Stimulated activated CD8-positive, alpha-beta memory T cell treated with anti-CD3 and anti-CD28 coated beads, Interleukin-15, amount 100 ng/mL, for 48 hours (primary cell): ENCODE measurements at places on chromosomes 2 and 18.

- no peak for DNase-seq
Measured at GRCh38 chr2:227308784-227309183, 16.3 kb upstream of the MFF start.

- no peak for DNase-seq
Measured at GRCh38 chr2:176917-177316, 86.9 kb downstream of the SH3YL1 start.

- DNase-seq = peak; percentile 20
Measured at GRCh38 chr18:74496508-74497323, 553 bp downstream of the CNDP2 start.

GRCh38 chr2:226337941-226338600 is 461.5 kb downstream of the IRS1 start:
- no peak for DNase-seq

DNA sequence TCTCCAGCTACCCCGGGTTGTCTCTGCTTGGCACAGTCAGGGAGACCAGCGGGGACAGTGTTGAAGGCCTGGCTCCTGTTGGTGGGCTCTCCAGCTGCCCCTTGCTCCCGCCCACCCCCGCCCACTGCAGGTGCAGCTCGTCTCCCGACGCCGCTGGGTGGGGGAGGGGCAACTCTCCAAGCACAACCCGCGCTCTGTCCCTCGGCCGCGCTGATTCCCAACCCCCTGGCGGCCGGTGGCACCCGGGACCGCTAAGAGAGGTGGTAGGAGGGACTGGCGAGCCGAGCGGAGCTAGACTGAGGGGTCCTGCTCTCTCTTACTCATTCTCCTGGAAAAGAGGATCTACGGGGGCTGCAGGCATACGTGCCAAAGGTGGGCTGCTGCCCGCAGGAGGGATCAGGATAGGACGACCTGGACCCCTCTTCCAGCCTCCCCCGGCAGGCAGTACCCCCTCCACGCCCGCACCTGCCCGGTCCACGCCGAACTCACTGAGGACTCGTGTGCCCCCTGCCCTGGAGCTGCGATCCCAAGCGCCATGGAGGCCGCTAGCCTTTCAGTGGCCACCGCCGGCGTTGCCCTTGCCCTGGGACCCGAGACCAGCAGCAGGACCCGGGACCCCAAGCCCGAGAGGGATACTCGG is 44.5 kb downstream of the DDX18 start:
- no peak for DNase-seq

DNA sequence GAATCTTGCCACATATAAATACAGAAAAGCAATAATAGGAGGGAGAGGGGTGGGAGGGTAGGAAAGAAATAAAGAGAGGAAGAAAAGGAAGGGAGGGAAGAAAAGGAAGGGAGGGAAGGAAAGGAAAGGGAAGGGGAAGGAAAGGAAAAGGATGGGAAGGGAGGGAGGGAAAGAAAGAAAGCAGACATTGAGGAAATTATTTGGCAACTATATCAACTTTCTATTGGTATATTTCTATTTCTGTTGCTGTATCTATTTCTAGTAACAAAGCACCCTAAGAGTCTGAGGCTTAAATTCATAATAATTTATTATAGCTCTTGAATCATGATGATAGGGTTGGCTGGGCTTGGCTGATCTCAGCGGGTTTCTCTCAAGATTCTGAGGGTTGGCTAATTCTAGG is 648.0 kb downstream of the CCDC85A start:
- DNase-seq = no peak

- DNase-seq = no peak
Measured at GRCh38 chr2:217672472-217672871, 330.3 kb downstream of the TNS1 start.

DNA sequence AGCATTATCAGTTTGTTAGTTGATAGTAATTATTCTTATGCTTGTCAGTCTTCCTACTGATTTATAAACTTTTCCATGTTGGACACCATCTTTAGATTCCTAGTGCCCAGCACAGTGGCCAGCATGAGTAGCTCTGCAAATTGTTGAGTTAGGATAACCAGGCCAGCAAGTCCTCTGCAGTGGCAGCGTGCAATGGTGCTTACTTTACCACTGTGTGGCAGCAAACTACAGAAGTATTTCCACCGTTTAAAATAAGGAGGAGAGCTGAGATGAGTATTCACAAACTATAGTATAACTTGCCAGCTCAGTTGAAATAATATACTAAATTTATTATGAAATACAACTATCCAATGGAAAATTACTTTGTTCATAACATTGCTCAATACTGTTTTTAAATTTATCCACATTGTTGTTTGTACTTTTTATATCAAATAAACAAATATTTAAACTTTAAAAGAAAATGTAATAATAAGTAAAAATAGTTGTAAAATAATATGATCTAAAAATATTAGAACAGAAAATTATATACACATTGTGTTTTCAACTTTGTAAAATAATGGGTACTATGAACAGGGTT is 9.3 kb upstream of the THADA start:
- DNase-seq = no peak

DNA sequence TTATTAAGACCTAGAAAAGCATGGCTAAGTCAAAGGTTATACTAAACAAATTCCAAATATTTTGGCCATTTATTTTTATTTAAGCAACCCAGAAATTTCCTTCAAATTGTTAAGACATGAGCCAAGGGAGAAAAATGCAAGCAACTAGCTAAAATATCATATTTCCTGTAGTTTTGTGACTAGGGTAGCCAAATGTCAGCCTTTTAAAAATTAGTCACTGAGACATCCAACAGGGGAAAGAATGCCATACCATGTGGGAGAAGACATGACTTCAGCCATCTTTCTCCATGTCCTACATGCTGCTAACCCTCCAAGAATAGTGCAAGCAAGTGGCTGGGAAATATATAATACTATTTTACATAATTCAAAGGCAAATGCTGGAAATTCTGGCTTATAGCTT is 197.9 kb downstream of the DSEL start:
- DNase-seq = no peak

DNA sequence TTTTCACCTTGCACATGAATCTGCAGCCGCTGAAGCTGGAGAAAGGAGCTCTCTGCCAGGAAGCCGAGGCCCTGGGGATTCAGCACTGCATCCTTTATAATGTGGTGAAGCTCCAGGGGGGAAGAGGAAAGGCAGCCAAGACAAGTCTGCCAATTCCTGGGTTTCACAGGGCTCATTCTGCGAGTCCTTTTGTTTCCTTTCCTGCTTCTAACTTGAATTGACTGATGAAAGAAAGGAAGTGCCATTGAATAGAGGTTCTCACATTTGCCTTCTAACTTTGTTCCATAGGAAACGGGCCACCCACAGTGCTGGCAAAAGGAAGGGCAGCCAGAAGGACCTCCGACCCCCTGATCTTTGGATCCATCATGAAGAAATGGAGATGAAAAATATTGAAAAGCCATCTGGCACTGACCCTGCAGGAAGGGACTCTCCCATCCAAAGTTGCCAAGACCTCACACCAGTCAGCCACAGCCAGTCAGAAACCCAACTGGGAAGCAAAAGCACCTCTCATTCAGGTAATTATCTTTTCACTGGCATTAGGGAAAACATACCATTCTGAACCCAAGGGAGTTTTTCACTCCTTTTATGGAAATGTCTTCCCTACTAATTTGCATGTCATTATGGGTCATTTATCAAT is 765.4 kb downstream of the MBD2 start:
- DNase-seq = no peak

GRCh38 chr2:64700133-64700809 is 46.6 kb upstream of the SERTAD2 start:
- DNase-seq = no peak

DNA sequence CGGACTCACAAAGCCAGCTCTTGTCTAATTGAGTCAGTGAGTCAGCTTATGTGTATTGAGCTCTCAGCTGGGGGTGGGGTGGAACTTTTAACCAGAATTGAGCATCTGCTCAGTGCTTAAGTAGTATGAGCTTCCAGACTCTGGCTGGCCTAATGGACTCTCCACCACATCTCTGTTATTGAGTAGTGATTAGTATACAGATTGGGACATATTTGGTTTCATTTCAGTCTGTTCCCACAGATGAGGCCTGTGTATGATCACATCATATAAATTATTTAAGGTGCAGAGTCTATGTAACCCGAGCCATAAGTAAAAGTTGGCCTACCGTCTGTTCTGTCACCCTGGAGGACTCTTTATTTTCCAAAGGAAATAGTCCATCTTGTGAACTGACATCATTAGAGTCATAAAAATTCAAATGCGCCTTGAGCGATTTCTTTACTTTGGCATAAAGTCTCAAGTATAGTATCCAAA is 152.1 kb downstream of the THSD7B start:
- DNase-seq = no peak

- no peak for DNase-seq
Measured at GRCh38 chr2:22894761-22895160, 490.2 kb upstream of the KLHL29 start.

DNA sequence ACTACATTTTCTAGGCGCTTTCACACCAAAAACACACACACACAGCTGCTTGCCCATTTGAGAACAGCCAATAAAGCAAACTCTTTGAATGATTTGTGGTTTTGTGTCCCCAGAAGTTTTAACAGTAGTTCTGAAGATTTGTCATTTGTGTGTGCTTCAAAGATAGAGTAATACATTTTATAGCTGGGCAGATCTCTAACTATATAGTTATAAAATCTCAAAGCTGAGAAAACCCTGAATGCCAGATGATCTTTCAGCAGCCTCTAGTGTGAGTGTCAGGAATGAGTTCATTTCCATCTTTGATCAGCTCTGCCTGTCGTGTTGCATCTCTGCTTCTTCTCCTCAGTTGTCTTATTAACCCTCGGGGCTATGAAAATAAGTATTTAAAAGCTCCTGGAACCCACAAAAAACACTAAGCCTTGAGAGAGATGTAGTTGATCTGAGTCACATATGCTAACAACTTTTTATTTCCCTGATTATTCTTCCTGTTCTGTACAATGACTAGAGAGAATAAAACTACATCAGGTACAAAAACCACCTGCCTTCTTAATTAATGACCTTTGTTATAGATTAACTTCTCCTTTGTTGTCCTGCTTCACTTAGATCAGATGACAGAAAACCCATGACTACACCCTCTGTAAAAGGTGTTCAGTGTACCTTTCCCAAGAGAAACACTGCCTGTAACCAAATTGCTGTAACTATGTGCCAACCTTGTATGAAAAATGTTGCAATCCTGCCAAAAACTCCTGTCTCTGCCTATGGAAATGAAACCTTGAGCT is 30.0 kb upstream of the SLC3A1 start:
- DNase-seq = no peak

- DNase-seq = no peak
Measured at GRCh38 chr2:1739322-1739957, 4.9 kb downstream of the PXDN start.

DNA sequence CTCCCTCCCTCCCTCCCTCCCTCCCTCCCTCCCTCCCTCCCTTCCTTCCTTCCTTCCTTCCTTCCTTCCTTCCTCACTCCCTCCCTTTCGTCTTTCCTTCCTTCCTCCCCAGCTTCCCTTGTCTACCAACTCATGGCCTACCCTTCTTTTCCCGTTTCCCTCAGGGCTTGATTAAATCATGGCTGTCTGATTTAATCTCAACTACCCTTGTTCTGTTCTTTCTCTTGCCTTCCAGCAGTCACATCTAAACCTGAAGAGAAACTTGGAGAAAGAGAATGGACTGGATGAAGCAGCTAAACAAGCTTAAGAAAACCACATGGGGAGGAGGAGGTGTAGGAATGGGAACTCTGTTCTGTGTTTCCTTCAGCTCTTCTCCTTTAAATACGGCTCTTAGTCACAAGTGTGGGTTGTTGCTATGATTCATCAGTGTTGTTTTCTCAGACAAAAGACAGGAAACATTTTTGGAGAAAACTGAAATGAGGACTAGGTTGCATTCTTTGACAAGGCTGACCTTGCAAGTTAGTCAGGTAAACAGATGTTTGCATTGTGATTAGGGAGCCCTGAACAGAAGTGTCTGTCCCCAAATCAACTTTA is 177.9 kb downstream of the LRRTM1 start:
- DNase-seq = no peak

DNA sequence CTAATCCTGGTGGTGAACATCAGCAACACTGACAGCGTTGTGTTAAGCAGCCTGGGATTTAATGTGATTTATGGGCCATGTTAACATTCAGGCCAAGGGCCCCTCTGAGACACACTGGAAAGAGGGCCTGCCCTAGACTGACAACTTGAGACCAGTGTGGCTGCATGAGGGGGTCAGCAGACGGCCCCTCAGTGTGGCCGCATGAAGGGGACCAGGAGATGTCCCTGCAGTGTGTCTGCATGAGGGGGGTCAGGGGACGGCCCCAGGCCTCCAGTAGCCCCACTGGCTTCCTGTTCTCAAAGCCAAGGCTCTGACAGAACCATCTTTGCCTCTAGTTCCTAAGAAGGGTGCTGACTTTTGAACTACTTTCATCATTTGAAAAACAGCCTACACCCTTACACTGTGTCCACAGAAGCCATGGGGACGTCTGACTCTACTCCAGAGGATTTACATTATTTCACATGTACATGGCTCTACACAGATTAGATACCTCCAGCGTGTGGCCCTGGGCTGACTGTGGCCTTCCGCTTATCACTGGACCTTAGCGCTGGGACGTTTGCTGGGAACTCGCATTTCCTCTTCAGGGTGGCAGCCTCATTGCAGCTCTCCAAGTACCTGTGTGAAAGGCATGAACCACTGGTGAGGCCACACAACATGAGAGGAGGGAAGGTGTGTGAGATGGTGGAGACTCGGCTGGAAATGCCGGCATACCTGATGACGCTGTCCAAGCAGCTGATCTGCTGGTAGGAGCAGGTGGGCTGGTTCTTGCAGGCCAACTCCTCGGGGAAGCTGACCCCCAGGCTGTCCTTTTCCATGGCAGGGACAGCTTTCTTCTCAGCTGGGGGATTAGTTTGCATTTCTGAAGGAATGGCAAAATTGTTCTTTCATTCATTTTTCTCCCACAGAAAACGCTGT is 18.2 kb upstream of the HES6 start:
- DNase-seq = no peak

GRCh38 chr2:175462246-175462645 is 280.7 kb upstream of the ATP5MC3 start:
- DNase-seq = no peak
